ENCODE measurements at places on chromosomes 16 and 17.

GRCh38 chr17:8125947-8126490 lies 2.1 kb upstream of the HES7 start:
- peak; percentile 63 for DNase-seq

DNA sequence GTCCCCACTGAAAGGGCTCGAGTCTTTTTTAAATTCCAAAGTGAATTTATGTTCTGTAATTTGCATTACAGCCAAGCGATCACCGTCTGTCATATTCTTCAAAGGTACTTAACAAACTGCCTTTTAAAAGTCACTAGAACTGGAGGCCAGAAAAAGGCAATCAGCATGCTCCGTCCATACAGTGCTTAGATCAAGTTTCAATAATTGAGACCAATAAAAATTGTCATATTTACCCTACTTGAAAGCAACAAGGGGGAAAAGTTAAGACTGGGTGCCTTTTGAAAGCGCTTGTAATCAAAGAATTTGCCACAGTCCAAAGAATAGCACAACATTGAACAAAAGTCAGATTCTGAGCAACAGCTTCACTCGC lies 9.0 kb upstream of the ZFHX3 start:
- DNase-seq: no peak

GRCh38 chr16:29678691-29679267 lies at the start of gene QPRT:
QPRT (plus strand) TSS chr16:29679180; CDS start chr16:29679198, 18 bp downstream.
- DNase-seq: peak; percentile 73

GRCh38 chr16:81818905-81819304 lies 39.8 kb downstream of the PLCG2 start:
- no peak for DNase-seq

DNA sequence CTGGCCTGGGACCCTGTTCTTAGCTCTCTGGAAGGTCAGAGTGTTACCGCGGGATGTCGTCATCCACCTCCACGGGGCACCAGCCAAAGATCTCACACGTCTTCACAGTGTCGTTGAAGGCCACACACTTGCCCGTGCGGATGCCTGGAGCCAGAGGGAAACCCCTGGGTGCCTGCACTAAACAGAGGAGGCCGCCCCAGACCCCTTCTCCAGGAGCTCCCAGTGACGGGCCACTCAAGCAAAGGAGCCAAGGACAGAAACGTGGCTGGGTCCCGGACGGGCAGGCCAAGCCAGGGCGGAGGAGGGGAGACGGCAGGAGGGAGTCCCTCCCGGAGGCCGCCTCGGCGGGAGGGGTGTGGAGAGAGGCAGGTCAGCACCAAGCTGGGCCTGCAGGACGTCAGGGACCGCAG lies 11.0 kb upstream of the CAMKK1 start:
- DNase-seq: no peak

GRCh38 chr16:81696961-81697615 lies 82.0 kb upstream of the PLCG2 start:
- peak; percentile 72 for DNase-seq

DNA sequence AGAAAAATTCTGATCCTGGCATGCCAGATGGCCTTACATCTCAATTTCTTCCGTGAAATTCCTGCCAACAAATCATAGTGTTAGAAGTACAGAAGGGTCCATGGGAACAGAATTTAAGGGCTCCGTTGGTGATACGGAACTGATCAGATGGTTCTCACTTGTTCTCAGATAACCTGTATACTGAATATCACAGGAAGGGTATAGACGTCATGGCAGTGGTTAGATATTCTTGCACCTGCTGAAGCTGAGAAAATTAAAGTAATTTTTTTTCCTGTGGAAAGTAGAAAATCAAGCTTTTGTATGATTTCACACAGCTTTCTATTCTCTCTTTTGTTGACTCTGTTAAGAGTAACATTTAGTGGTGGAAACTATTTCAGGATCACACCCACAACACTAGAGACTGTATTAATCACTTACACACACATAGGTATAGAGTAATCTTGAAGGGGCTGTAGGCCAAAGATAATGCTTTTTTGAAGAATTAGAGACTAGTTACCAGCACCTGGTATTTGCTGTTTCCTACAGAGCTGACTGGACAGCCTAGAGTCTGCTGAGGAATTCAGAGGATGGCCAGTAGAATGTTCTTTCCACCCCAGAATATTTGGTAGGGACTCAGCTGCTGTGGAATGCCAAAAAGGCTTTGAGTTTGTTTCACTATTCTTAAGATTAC lies 7.5 kb downstream of the TENT4B start:
- no peak for DNase-seq

All from KBM-7 (cell line).